ENCODE measurements at places on chromosomes 4 and X.

GRCh38 chr4:86481440-86481839, 112.7 kb upstream of the PTPN13 start:
- no peak overlapping the region for H3K4me3 ChIP-seq
- no peaks in the 10 kb centered on the region for H3K27me3 ChIP-seq

- DNase-seq, result no peak
- no peak overlapping the region for H3K4me3 ChIP-seq
- H3K27ac ChIP-seq, result no peak overlapping the region
- H3K36me3 ChIP-seq, result no peaks in the 10 kb centered on the region
- H3K4me1 ChIP-seq, result no peaks in the 10 kb centered on the region
Observed at GRCh38 chr4:165351359-165352130, 24.1 kb downstream of the MSMO1 start.

- DNase-seq, result no peak
- no peaks in the 10 kb centered on the region for H3K4me1 ChIP-seq
- H3K27ac ChIP-seq, result no peak overlapping the region
- H3K27me3 ChIP-seq, result no peaks in the 10 kb centered on the region
- H3K36me3 ChIP-seq, result no peaks in the 10 kb centered on the region
- no peak overlapping the region for H3K4me3 ChIP-seq
Observed at GRCh38 chrX:28180096-28180495, 198.8 kb upstream of the DCAF8L1 start.

GRCh38 chrX:253451-254297, 27.5 kb upstream of the PLCXD1 start:
- H3K4me1 ChIP-seq, result no peaks in the 10 kb centered on the region
- no peaks in the 10 kb centered on the region for H3K36me3 ChIP-seq
- peaks cover 10% of the 10 kb centered on the region for H3K27me3 ChIP-seq

DNA sequence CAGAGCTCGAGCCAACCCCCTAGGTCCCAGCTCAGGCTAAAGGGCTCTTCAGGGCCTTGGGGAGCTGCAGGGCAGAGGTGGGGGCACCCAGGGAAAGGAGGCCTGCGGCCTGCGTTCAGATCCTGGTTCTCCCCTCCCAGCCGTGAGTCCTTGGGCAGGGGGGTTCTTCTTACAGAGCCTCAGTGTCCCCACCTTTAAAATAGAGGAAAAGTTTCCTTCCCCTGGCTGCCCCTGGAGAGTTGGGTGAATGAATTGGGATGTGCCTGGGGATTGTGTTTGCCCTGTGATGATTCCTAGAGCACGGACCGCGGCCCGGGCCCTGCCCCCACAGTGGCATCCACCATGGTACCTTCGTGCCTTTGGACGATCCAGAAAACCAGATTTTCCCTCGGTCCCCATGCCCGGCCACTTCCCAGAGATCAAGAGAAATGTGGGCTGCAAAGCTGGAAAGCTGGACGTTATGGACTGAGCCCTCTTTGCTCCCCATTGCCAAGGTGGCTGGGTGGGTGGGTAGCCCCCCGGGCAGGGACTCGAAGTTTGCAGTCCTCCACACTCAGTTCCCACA, 11.4 kb downstream of the HTRA3 start:
- no peak overlapping the region for H3K4me3 ChIP-seq
- no peaks in the 10 kb centered on the region for H3K27me3 ChIP-seq
- peaks cover 26% of the 10 kb centered on the region for H3K4me1 ChIP-seq
- H3K36me3 ChIP-seq, result no peaks in the 10 kb centered on the region
- H3K27ac ChIP-seq, result no peak overlapping the region

DNA sequence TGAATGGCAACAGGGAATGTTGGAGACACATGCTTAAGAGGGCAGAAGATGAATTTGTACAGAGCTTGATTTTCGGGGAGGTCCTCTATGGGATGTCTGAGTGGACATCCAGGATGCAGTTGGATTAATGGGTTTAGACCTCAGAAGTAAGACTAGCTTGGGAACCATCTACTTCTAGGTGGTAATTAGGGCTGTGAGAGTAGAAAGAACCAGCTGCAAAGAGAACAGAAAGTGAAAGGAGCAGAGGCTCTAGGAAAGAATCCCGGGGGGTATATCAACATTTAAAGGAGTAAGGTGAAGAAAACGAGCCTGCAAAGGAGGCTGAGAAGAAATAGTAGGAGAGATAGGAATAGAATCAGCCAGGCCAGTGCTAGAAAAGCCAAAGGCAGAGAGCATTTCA, 29.0 kb upstream of the NKRF start:
- no peaks in the 10 kb centered on the region for H3K4me1 ChIP-seq
- H3K27ac ChIP-seq, result no peak overlapping the region
- H3K4me3 ChIP-seq, result no peak overlapping the region
- H3K27me3 ChIP-seq, result no peaks in the 10 kb centered on the region
- DNase-seq, result no peak
